Hepatocyte (in vitro differentiated cells): ENCODE measurements at places on chromosomes 11 and 22.

GRCh38 chr11:64000026-64000739 is 13.9 kb downstream of the OTUB1 start:
- DNase-seq: peak; percentile 93

- DNase-seq: no peak
Observed at GRCh38 chr22:25100948-25101347, 98.7 kb upstream of the CRYBB3 start.

GRCh38 chr11:15493921-15494620 is 379.3 kb downstream of the INSC start:
- peak; percentile 26 for DNase-seq

GRCh38 chr11:102724904-102725500 is at the start of gene MMP8:
Gene MMP8 (minus strand): TSS chr11:102724954. CDS start chr11:102724855, 99 bp downstream.
- DNase-seq: no peak

DNA sequence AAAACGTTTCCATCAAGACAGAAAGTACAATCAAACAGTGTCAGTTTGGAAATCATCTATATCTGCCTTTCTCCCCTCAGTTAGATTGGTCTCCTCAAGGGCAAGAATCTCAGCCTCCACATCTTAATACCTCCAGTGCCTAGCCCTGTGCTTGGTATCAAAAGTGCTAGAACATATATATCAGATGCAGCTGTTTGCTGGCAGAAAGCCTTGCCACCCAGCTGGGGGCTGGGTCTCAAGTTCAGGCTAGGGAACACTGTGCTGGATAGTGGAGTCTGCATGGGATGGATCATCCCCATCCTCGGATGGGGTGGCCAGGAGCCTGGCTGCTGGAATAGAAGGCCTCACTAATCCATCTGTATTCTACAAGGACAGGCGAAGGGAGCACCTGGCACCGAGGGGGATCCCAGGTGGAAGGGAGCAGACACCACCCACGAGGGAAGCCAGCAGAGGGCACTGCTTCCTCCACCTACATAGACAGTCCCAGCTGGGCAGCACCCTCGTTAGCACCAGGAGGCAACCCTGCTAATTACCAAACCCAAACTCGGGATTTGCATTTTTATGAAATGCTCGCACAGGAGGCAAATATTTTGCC is 602.2 kb downstream of the BUD13 start:
- no peak for DNase-seq

DNA sequence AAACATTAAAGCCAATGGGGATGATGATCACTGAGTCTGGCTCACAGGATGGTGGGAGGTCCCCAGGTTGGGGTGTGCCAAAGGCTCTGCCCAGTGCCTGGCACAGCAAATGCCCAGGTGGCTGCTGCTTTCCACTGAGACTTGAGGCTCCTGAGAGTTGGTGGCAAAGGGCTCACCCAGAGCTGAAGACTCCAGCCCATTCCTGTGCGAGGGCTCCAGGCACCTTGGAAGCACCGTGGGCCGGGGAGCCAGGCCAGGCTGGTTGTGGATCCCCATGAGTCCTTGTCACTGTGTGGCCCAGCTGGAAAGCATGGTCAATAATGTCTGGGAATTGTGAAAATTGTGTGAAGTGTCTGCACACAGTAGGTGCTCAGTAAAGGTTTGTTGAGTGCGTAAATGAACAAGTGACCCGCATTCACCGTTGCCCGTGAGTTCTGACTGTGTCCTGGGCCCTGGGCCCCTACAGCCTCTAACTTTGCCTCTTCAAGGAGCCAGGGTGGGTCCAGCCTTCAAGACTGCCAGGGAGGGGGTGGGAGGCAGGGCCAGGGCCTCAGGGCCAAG is 2.8 kb upstream of the UNC93B1 start:
- no peak for DNase-seq

GRCh38 chr11:11972730-11973341 is 35.6 kb downstream of the DKK3 start:
- no peak for DNase-seq

DNA sequence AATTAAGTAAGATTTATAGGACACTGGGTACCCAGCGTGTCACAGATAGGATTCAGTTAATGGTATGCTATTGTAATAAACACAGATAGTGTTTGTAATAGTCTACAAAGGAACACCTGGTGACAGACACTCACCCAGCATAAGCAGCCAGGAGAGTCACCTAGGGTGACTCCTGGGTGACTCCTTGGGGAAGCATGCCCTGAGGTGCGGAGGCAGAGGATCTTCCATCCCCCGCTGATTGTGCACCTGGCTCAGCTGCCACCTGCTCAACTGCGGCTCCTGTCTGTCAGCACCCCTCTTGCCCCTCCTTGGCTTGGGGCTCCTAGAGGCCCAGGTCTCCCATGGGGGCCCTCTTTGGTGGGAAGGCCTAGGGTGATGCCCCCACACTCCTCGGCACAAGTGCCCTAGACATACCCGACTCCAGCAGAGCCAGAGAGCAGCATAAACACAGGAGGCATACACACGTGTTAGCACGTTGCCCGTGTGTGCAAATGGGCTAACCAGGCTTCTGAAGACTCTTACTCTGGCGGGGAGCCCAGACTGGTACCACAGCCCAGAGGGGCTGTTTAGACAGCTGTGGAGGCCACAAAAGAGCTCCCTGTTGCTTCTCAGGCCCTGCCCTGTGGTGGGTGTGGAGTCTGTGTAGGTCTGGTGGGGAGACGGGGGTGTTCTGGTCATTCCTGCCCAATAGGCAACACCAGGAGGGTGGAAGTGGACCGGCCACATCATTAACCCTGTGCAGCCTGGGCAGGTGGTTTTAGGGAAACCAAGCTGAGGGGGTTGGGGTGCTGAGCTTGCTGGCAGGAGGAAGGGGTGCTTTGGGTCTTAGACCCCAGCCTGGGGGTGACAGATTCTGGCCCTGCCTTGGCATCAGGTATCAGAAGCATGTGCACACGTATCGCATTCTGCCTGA is 3.0 kb downstream of the INPPL1 start:
- peak; percentile 5 for DNase-seq

DNA sequence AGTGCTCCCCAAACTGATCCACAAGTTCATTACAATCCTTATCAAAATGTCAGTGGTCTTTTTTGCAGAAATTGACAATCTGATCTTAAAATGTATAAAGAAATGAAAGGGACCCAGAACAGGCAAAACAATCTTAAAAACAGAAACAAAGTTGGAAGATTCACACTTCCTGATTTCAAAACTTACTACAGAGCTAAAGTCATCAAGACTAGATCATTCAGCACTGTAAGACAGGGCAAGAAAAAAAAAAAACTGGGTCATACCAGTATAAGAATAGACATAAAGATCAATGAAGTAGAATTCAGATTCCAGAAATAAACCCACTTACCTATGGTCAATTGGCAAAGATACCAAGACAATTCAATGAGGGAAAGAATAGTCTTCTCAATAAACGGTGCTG is 4.5 kb upstream of the STK33 start:
- DNase-seq: no peak

DNA sequence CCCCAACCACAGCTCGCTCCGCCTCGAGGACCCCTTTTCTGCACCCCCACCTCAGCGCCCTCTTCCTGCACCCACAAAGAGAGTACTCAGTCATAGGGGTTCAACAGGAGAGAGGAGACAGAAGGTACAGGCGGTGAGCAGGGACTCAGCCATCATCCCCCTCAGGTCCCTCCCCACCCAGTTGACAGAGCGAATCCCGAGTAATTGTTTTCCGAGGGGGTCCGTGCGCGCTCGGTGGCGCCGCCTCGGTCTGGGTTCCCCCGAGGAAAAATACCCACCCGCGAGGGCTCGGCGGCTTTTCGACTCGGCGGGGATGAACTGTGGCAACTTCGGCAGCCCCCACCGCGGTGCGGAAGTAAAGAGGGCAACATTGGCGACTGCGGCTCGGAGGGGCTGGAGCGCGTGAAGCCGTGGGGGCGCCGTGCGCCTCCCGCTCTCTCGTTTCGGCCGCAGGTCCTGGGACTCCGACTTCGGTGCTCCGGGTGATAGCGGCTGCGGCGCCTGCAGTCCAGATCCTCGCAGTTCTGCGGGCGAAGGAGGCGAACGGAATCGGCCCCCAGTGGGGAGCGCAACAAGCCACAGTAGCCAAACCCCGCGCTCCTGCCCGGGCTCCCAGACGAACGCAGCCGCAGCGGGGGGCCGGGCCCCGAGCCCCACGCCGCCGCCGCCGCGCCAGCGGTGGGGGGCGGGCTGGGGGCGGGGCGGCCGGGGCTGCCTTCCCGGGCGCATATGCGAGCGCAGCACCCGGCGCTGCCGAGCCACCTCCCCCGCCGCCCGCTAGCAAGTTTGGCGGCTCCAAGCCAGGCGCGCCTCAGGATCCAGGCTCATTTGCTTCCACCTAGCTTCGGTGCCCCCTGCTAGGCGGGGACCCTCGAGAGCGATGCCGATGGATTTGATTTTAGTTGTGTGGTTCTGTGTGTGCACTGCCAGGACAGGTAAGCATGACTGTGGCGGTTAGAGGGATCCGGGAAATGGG is at the start of gene NELL1:
Gene NELL1 (plus strand): TSS at position 743 of the 976 bp plus-strand sequence.
- peak; percentile 42 for DNase-seq

DNA sequence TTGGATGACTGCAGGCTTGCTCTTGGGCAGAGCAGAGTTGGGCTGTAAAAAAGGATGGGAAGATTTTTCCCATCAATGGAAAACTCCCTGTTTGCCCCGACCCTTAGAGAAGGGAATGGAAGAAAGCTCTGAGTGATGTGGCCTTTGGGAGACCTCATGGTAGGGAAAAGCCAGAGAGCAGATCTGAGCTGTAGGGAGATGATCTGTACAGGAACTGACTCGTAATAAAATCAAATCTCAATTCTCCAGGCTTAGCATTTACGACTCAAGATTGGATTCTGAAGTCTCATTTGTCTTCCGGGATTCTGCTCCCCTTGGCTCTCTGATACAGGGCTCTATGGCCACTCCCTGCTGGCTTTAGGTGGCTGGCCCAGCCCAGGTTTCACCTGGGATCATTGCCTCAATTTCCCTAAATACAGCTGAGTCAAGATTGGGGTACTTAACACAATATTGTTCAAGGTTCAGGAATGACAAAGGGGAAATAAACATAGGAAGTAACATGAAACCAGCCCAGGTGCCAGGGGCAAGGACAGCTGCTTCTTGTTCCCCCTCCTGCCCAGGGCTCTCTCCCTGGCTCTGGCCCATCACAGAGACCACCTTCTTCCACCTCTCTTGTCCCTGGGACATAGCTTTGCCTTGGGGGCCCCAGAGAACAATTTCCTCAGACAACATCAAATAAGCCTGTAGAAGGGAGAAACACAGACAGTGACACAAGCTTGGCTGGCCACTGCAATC is 38.4 kb upstream of the THY1 start:
- no peak for DNase-seq

DNA sequence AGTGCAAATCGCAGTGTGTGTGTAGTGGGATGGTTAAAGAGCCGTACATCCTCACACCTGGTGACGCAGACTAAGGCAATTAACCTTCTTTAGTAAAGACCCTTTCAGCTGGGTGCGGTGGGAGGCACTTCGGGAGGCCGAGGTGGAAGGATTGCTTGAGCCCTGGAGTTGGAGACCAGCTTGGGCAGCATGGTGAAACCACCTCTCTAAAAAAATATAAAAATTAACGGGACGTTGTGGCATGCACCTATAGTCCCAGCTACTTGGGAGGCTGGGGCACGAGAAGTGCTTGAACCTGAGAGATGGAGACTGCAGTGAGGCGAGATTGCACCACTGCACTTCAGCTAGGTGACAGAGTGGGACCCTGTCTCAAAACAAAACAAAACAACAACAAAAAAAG is 31.5 kb downstream of the ZBTB16 start:
- DNase-seq: no peak

- peak; percentile 91 for DNase-seq
Observed at GRCh38 chr11:128630367-128631230, 43.2 kb upstream of the ETS1 start.

DNA sequence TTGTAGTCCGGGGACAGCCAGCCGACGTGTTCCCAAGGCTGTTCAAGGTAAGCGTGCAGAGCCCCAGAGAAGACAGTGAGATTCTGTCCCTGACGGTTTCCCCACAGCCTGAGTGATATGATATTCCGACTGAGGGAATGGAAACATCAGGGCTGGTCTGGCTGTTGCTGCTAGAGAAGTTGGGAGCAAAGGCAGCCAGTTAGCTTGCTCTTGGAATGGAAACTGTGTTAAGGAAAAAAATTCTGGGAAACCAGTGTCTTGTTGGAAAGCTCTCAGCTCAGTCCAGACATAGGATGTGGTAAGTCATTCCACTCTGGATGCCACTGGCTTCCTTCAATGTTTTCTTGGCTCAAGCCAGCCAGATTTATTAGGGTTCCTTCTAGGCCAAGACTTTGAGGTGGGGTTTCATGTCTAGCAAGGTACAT is 8.8 kb downstream of the CRY2 start:
- no peak for DNase-seq

DNA sequence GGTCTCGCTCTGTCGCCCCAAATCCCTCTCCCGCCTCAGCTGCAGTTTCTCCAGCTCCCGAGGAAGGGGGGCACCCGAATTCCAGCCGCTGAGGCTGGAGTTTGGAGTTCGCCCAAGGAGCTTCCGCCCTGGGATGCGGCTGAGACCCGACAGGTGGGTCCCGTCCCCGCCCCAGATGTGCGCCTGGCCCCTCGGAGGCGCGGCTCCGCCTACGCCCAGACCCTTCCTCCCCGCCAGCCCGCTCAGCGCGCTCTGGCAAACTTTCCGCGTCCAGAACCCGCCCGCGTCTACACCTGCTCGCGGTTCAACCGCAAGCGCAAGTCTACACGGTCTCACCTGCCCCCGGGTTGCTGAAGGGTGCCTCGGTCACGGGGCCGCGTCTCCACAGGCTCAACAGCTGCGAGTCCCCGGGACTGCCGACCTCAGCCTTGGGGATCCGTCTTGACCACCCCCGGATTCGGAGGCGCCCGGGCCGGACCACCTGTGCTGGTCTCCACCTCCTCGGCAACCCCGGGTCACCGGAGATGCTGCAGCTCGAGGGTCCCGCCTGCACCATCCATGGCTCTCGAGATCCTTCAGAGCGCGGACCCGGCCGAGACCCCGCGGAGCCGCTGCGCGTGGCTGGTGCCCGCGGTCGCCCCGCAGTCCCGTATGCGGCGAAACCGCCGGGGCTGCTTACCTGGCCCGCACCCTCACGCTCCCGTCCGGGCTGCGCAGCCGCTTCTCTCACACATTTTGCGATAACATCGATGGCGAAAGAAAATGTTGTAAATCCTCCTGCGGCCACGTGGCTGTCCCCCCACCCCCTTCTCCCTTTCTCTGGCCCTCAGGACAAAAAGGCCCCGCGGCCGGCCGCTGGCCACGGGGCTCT is 63.6 kb downstream of the NFAM1 start:
- DNase-seq: peak; percentile 38

- DNase-seq: no peak
Observed at GRCh38 chr11:41102471-41102870, 357.0 kb downstream of the LRRC4C start.

GRCh38 chr11:34643846-34644245 is 23.0 kb downstream of the EHF start:
- no peak for DNase-seq

GRCh38 chr11:72703267-72704008 is 29.2 kb upstream of the PDE2A start:
- peak; percentile 69 for DNase-seq

- DNase-seq: no peak
Observed at GRCh38 chr11:69934861-69935494, 115.8 kb upstream of the FGF3 start.

- no peak for DNase-seq
Observed at GRCh38 chr22:24099071-24099470, 82.2 kb upstream of the SUSD2 start.

- no peak for DNase-seq
Observed at GRCh38 chr11:119019996-119020395, 1.4 kb downstream of the TRAPPC4 start.
